HFFc6 (cell line): ENCODE measurements at places on chromosomes 3 and 15.

DNA sequence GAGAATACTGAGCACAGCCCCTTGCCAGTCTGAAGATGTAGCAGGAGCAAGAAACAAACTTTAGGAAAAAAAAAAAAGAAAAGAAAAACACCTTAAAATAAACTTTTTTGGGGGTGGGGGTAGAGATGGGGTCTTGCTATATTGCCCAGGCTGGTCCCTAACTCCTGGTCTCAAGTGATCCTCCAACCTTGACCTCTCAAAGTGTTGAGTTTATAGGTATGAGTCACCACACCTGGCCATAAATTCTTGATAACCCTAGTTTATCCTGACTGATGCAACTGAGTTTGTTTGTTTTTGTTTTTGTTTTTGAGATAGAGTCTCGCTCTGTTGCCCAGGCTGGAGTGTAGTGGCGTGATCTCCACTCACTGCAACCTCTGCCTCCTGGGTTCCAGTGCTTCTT, 28.4 kb downstream of the GXYLT2 start:
- DNase-seq, result no peak

DNA sequence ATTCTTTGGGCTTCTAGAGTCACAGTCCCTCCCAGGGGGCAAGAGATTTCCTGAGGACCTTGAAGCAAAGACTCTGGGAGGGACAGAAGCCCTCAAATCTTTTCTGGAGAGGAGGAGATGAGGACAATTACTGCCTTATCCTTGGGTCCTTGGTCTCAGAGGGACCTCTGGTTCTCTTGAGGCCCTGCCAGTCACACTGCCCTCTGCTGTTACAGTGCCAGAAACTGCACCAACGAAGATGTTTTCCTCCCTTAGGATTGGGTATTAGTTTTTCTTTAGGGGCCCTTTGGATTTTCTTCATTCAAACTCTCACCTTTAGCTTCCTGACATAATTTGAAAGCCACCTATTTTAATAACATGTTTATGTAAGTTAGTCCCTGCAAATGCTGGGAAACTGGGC, 58.2 kb upstream of the SCN5A start:
- DNase-seq, result no peak

DNA sequence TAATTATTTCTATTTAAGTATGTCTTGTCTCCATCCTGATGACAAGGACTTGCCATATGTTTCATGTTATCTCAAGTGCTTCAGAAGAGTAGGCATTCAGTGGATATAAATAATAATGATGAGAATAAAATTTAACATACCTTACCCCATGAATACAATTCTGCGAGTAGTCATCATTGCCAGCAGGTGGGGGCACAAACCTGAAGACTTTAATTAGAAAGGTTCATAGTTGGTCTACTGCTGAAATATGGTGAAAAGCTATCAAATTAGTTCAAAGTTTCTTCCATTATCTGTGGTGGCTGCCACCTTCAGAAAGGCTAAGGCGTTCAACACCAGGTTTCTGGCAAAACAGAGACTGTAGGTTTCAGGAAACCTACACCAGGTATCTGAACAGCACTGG, 100.9 kb downstream of the P3H2 start:
- no peak for DNase-seq

- DNase-seq, result no peak
Measured at GRCh38 chr3:46312991-46313390, 40.9 kb upstream of the CCR2 start.

GRCh38 chr3:140830391-140830790, 111.2 kb upstream of the SLC25A36 start:
- no peak for DNase-seq

DNA sequence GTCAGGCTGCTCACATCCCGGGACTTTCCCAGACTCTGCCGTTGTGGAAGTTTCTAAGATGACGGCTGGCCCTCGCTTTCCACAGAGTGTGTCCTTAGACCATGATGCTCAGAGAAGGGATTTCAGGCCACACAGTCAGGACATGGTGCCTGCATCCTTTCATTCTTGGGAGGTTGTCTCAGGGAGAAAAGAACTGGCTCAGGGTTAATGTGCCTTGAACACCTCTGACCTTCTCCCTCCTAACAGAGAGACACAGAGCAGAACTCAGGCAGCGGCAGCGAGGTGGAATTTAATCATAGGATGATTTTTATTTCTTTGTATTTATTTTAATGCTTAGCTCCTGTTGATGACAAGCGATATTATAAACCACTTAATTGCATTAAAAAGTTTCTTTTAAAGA, 96.9 kb upstream of the ATP2B2 start:
- no peak for DNase-seq

DNA sequence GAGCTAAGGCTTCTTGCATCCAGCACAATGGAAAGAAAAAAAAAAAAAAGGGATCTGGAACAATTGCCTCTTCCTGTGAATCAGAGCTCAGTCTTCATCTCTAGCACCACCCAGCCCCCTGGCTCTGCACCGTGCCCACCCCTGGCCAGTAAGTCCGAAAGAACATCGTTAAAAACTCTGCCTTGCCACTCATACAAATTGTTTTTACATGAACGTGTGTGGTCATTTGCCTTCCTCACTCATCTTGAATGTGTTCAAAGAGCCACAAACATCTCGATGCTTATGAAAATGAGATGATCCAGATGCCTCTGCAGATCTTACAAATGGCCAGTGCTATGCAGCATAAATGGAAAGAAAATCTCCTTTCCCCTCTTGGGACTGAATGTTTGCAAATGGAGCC, 400.0 kb upstream of the PPP2R3A start:
- DNase-seq, result no peak

DNA sequence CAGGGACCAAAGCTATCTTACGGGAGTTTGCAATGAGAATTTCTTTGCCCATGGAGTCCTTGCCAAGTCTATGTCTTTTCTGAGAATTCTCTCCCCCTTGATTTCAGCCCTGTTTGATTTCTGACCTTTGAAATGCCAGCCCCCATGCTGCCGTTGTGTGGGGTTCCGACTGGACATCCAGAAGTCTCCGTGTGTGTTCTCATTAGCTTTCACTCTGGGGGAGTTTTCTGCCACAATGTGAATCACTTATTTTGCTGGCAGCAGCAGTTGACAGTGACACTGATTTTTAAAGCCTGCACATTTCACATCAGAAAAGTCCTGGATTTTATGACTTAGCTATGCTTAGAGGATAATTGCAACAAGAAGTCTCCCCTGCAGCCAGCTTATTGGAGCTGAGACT, 98.4 kb upstream of the CTDSPL start:
- DNase-seq, result no peak

DNA sequence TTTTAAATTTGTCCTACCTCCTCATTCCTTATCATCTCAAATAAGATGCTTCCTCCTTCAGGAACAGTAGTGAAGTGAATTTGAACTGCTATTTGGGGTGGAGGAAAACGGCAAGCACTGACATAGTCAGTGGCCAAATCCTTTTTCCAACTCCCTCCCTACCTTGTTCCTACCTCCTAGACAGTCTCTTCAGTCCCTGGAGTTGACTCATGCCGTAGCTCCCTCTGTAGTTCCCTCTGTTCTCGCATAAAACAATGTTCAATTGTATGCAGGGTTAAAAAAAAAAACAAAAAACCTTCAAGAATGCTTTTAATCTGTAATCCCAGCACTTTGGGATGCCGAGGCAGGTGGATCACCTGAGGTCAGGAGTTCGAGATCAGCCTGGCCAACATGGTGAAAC, 1.4 kb downstream of the UBR1 start:
- DNase-seq, result no peak

DNA sequence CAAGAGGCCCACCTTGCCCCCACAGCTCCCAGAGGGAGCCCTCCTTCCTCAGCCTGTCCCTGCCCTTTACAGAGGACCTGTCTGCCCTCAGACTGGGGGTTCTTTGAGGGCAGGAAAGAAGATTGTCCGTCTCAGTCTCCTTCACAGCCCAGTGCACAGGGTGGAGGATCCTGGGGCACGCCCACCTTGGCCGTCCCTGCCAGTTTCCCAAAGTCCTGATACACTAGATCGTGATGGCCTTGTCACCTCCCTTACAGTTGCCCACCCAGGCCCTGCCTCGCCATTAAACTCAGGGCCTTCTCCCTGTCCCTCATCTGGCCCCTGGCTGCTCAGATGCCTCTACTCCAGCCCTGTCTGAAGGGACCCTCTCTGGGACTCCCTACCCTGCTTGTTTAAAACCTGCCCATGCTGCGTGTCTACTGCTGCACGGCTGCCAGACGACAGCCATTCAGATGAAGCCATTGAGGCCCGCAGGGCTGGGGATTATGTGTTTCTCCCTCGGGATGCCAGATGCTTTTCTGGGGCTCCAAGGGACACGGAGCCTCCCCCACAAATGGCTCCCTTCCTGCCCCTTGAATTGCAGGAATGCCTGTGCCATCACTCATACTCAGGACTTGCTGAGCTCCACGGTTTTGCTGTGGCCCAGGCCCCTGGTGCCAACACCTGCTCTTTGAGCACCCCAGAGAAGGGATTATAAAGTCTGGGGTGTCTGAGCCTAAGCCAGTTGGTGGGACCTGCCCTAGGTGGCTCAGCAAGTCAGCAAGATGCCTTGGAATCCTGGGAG, 27.8 kb downstream of the ACSBG1 start:
- peak; percentile 44 for DNase-seq

DNA sequence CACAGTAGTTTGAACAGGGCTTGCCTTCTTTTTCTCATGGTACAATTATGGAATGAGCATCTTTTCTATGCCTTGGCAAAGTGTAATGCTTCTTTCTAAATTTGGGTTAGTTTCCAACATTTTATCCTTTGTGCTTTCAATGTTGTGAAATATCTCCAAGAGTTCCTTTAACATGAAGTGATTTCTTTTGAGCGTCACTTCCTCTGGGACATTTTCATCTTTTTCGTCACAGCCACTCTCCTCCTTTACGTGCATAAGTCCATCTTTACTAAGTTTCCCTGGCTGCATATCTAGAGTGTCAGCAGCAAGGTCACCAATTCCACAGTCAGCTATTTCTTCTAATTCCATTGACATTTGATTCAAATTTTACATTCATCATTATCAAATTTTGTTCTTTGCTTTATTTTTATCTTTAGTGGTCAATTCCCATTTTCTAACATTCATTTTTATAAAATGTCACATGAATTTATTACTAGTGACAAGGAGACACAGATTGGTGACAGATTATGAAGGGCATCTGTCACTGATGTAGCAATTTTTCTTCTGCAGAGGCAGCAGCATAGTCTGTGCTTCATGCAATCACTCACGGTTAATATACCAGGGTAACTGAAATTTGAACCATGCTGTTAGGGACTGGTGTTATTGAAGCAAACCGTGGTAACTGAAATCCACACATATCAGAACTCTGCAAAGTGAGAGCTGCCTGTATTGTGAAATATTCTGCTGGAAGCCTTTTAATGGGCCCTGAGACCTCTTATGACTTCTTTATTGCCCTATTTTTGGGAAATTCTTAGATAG, 126.5 kb upstream of the THBS1 start:
- no peak for DNase-seq

GRCh38 chr15:88617031-88617722, 4.0 kb upstream of the AEN start:
- no peak for DNase-seq

DNA sequence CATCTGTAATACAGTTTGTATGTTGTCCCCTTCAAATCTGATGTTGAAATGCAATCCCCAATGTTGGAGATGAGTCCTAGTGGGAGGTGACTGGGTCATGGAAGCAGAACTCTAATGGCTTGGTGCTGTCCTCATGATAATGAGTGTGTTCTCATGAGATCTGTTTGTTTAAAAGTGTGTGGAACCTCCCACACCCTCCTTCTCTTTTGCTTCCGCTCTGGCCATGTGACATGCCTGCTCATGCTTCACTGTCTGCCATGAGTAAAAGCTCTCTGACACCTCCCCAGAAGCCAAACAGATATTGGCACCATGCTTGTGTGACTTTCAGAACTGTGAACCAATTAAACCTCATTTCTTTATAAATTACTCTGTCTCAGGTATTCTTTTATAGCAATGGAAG, 794.0 kb upstream of the CFAP20DC start:
- DNase-seq, result no peak

DNA sequence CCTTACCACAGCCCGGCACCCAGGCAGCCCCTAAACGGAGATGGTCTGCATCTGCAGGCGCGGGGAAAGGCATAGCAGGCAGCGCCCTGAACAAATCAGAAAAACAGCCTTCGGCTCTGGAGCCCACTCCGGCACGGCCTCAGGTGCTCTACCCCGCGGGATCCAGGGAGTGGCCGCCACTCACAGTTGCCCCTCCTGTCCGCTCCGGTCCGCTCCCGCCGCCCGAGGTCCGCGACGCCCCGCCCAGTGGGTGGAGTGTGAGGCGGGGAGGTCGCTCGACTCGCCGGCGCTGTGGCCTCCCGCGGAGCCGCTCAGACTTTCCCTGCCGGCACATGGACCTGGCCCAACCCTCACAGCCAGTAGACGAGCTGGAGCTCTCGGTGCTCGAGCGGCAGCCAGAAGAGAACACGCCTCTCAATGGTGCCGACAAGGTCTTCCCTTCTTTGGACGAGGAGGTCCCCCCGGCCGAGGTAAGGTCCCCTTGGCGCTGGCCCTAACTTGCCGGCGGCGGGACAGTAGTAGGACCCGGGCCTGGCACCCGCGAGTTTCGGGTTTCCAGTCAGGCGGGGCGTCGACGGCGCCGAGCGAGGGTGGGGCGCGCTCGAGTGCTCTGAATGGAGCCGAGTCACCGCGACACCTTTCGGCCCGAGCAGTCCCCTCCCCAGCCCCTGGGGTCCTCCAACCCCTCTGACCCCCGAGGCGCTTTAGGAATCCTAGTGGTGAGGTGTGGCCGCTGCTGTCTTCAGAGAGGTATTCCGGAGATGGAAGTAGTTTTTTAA, at the start of gene C3orf52:
C3orf52 (plus strand) TSS at position 314 of the 779 bp plus-strand sequence; CDS start at position 333, 19 bp downstream.
- peak; percentile 82 for DNase-seq

GRCh38 chr15:38846346-38846745, 281.7 kb upstream of the RASGRP1 start:
- DNase-seq, result peak; percentile 42

DNA sequence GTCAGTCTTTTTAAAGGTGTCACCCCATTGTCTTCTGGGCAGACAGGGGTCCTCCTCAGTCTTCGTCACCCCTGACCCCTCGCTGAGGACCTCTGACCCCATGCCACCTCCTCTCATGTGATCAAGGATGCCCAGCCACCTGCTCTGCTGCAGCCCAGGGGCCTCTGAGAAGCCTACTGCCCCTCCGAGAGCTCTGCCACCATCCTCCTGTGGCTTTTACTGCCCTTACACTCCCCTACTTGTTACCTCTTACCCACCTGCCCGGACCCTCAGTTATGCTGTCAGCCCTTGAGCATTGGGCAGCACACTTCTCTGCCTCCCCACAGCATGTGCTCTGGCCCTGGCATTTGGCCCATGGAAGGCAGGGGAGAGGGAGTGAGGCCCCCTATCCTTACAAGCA, 123.2 kb downstream of the LRRK1 start:
- no peak for DNase-seq
